CD4-positive, alpha-beta T cell treated with Interleukin-4 for 1 hour (primary cell): ENCODE measurements at places on chromosomes 7 and 10.

DNA sequence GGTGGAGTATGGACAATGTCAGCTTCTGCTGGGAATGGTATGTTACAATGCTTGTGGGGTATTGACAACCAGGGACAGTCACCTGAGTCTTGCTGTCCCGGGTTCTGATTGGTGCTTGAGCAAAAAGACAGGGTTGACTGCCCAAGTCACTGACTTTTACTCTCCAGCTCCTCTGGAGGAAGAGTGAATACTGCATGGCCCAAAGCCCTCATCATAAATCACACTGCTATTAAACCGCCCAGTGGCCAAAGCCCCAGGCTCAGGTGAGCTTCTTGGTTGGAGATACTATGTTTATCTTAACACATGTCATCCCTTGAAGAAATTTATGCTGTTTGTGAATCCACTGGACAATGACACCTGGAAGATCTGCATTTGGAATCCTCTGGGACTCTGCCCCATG is 90.0 kb upstream of the IGFBP3 start:
- no peak for DNase-seq

DNA sequence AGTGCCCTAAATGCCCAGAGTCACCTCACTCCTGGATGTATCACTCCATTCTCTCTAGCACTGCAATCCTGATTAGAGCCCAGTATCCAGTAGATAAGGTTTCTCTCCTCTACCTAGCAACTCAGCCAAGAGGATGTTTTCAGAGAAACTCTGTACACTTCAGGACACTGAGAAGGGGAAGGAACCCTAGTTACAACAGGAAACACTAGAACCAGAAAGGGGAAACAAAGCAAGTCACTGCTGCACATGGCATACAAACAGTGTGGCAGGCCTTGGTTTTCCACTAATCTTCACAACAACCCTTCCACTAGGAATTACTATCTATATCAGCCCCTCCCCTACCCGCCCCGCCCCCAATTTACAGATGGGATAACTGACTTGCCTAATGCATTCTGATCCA is 1.6 kb downstream of the FAM204A start:
- DNase-seq = no peak

- no peak for DNase-seq
Measured at GRCh38 chr7:44787041-44787440, 9.4 kb upstream of the PPIA start.

GRCh38 chr7:122827763-122828162 is 58.5 kb downstream of the CADPS2 start:
- DNase-seq = no peak

DNA sequence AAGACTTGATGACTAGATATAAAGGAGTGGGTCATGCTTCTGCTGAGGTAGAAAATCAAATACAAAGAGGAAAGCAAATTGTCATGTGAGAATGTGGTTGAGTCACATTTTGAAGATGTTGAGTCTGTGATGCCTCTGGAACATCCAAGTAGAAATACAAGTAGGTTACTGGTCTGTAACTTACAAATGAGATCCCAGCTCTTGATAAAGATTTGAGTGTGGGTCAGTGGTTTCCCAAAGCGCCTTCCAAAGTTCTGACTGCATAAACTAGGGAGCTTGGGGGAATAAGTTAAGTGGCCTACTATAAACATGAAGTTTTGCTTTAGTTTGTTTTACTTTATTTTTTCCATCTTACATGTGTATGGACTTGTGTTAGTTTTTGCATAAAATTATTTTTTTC is 144.3 kb upstream of the ETV1 start:
- no peak for DNase-seq

DNA sequence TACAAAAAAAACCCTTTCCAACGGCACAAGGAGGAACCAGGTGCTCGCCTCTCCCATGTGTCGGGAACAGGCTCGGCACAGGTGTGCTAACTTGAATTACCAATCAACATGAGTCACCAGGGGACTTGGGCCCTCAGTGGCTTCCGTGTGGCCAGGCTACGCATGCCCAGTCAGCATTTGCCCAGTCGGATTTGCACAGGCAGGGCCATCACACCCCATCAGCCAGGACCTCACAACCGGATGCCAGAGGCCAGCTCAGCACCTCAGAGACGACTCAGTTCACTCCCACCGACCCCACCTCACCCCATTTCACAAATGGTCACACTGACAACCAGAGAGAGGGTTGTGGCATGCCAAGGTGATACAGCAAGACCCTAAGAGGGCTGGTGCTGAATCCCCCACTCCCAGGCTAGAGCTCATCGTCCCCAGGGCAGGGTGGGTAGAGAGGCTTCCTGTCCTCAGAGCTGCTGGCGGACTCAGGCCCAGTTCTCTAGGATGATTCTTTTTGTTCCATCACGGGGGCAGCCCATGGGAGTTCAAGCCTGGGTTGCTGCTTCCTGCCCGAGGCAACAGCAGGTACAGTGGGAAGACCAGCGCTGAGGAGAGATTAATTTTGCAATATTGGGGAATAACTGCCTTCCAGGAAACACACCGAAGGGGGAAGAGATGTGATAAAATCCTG is 13.6 kb downstream of the ANXA11 start:
- DNase-seq = peak; percentile 34

DNA sequence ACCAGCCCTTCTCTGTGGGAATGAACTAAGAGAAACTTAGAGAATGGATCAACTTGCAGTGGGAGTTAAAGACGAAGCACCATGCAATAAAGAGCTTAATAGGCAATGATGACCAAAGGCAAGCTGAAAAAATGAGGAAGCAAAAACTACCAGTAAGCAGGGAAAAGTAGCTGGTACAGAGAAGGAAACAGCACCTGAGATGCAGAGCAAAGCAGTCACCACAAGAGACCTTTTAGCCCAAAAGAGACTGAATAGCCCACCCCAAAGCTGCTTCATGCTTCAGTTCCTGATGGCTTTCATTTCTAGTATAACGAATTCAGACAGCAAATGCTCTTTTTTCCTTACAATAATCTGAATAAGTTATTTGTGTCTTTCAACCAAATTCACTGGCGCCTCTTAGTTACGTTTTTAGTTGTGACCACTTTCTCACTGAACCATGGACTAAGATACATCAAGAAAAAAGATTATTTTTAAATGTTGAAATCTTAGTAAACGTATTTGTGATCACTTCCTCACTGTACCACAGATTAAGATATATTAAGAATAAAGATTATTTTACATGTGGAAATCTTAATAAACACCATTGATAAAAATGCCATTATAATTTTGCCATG is 76.0 kb downstream of the USP6NL start:
- DNase-seq = no peak

GRCh38 chr7:26406433-26406832 is 114.8 kb downstream of the SNX10 start:
- DNase-seq = no peak

DNA sequence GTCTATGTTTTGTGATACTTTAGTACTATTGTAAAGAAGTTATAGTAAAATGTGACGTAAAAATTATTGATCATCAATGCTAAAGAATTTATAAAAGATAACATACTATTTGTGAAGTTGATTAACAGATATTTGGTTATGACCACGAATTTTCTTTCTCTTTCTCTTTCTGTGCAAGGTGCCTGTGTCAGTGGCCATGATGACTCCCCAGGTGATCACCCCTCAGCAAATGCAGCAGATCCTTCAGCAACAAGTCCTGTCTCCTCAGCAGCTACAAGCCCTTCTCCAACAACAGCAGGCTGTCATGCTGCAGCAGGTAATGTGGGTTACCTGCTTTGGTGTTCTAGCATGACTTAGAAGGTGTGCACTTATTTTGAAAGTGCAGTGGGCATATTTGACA is 213.7 kb downstream of the FOXP2 start:
- DNase-seq = no peak

GRCh38 chr10:99975942-99976809 is 33.6 kb downstream of the DNMBP start:
- no peak for DNase-seq

GRCh38 chr7:33973231-33974015 is 68.1 kb downstream of the BMPER start:
- no peak for DNase-seq

- DNase-seq = no peak
Measured at GRCh38 chr7:1943933-1944618, 274.0 kb downstream of the ELFN1 start.

DNA sequence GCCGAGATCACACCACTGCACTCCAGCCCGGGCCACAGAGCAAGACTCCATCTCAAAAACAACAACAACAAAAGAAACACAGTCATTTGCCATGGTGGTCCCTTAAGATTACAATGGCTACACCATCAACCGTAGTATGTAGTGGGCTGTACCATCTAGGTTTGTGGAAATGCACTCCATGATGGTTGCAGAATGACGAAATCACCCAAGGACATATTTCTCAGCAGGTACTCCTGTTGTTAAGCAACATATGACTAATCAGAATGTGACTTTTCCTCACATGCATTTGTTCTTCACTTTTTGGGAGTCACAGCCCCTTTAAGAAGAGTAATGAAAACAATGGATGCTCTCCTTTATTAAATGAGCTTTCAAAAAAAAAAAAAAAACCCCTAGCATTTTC is 11.0 kb downstream of the SVIL start:
- DNase-seq = no peak

- no peak for DNase-seq
Measured at GRCh38 chr7:31398815-31399214, 58.3 kb upstream of the NEUROD6 start.

DNA sequence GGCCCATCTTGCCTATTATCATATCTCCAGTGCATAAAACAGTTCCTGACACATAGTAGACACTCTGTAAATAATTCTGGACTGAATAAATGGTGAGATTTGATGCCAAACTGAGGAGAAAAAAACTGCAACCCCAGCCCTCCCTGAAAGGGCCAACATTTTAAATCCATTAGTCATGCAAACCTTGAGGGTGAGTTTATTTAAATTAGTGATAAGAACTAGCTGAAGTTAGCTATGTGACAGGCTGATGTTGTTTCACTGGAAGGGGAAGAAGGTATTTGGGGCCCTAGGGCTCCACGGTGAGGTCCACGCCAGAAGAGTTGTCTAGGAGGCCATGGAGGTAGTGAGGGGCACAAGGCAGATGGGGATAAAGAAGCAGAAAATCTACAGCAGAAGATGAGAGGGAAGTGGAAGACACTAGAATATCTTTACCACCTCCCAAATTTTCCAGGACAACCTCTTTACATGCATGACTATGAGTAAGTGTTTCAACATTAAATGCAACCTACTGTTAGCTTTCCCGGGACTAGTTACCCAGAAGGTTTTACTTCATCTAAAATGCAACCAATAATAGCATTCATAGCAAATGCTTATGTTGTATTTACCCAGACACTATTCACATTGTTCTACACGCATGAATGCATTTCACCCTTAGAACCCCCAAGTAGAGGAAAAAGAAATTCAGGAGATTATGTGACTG is 183.2 kb upstream of the LYZL1 start:
- DNase-seq = no peak

GRCh38 chr10:85643845-85644525 is 722.6 kb downstream of the GRID1 start:
- DNase-seq = no peak

- no peak for DNase-seq
Measured at GRCh38 chr10:9921544-9921943, 1096.1 kb upstream of the CELF2 start.

DNA sequence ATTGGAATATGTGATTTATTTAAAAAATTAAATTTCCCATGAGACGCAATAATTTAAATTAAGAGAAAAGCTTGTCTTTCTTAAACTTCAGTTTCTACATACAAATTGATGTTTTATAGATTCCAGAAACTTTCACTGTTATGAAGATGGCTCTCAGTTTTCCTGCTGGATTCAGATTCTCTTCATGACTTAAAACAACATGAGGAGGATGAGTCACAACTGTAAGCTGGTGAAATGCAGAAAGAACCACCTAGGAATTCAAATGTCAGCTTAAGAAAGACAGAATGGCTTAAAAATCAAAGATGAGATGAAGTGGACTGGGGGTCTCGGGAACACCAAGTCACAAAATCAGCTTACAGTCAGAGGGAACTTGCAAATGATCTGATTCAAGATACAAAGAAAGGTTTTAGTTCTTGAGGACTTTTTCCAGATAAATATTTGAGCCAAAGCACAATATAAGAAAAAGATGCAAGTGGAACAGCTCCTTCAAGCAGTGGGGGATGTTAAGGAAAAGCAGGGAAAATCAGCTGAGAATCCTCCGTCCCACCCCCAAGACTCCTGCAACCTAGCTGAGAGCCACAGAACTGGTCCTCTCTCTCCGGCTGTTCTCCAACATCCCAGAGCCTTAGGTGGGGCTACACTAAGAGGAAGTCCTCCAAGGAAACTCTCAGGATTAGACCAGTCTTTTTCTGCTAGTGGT is 279.8 kb downstream of the KCNMA1 start:
- no peak for DNase-seq

GRCh38 chr7:120725376-120726039 is 132.4 kb downstream of the TSPAN12 start:
- DNase-seq = no peak

GRCh38 chr10:71438761-71439160 is 42.0 kb downstream of the CDH23 start:
- no peak for DNase-seq

GRCh38 chr7:22549667-22550513 is 49.9 kb upstream of the STEAP1B start:
- DNase-seq = no peak

DNA sequence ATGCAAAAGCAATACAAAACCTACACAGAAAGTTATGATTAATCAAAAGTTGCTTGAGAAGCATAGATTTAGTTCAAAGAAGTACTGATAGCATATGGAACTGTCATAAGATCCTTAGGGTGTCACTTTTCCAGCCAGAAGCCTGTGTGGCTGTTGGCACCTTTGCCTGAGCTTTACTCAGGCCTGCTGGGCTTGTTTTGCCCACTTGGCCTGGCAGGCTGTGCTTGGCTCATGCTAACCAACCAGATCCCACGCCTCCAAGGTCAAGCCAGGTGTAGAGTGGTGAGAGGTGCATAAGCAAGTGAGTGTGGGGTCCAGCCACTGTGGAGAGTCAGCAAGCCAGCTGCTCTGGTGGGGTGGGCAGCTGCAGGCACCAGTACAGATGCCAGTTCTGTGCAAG is 12.0 kb upstream of the LIPA start:
- no peak for DNase-seq

DNA sequence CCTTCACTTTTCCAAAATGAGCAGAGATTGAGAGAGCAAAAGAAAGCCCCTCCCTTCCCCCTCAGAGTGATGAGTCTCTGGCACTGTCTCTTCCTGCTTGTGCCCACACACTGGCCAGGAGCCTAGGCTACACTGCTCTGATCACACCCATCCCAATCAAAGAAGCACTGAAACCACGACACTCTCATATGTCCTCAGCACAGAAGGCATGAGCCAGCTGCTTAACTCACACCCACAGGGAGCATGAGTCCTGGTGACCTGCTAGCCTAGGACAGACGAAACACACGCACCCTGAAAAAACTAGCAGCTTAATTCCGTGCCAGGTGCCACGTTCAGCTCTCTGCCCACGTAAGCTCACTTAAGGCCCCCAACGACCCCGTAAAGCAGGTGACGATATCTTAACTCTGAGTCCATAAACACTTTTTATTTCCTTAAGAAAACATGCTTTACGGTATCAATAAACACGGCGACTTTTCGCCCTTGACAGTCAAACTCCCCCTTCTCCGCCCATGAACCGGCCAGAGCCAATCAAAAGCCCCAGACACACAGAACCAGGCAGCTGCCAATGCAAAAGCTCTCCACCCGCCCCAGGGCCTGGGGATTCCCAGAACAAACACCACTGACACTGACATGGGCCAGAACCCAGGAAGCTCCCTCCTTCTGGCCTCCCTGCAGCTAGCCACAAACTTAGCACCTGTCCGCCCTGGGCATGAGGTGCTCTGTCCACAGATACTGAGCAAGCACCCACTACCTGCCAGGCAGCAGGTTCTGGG is 69.0 kb downstream of the TNRC18 start:
- no peak for DNase-seq

GRCh38 chr10:125639846-125640245 is 43.1 kb downstream of the TEX36 start:
- DNase-seq = no peak
